ENCODE measurements at places on chromosomes 5 and 9.

DNA sequence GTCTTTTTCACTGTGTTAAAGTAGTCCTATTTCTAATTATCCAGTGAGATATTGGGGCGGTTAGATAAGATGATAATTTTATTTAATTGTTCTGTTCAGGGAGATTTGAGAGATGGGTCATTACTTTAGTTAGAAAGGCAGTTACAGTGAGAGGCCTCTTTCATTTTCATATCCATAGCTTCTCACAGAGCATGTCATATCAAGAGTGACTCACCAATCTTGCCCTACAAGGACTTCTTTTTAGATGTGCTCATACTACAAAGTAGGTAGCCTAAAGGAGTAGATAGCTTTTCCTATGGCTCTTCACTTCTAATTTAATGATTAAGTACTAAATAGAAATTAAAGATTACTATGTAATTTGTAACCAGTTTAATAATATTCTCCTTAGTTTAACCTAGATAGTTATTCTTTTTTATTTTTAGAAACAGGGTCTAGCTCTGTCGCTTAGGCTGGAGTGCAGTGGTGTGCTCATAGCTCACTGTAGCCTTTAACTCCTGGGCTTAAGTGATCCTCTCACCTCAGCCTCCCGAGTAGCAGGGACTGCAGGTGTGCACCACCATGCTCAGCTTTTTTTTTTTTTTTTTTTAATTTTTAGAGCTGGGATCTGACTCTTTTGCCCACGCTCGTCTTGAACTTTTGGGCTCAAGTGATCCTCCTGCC, 71.0 kb downstream of the FER start:
- peak; percentile 49 for DNase-seq

GRCh38 chr9:99000476-99001395, 57.0 kb downstream of the COL15A1 start:
- peak; percentile 90 for DNase-seq

- no peak for DNase-seq
Measured at GRCh38 chr5:158565017-158565789, 534.5 kb downstream of the EBF1 start.

- peak; percentile 19 for DNase-seq
Measured at GRCh38 chr5:154575546-154576428, 97.8 kb upstream of the HAND1 start.

- DNase-seq = no peak
Measured at GRCh38 chr5:56429110-56429561, 196.0 kb upstream of the ANKRD55 start.

DNA sequence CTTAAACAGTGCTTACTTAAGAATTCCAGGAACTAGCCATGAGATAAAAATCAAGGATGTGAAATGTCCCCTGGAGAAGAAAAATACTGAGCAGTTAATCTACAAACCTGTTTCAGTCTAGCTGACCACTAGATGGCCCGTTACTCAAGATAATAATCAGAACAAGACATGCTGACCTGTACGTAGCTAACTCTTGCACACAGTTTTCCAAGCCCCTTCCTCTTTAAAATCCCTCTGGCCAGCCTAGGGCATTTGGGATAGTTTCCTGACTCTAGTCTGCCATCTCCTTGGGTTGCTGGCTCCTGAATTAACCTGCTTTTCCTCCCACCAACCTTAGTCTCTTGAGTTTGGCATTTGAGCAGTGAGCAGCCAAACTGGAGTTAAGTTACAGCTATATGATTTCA, 59.2 kb upstream of the TRAF1 start:
- peak; percentile 66 for DNase-seq

- DNase-seq = no peak
Measured at GRCh38 chr9:133830711-133831110, 92.6 kb upstream of the SARDH start.

GRCh38 chr5:160543395-160543794, 121.7 kb downstream of the PTTG1 start:
- no peak for DNase-seq

- no peak for DNase-seq
Measured at GRCh38 chr9:800591-801150, 40.8 kb upstream of the DMRT1 start.

DNA sequence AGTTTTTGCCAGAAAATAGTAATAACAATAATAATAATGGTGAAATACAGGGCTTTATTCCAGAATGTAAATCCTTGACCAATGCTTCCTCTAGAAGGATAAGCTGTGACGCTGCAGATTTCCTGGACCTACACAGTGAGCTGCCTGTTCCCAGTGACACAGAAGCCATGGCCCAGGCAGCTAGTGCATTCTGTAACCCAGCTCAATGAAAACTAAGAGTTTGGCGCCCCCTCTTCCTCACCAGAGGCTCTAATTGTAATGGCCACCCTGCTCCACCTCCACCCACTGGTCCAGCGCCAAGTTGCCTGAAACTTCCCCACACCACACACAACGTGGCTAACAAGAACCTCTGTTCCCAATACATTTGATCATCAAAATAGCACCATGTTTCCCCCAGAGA, 248.1 kb downstream of the CETN3 start:
- peak; percentile 70 for DNase-seq

DNA sequence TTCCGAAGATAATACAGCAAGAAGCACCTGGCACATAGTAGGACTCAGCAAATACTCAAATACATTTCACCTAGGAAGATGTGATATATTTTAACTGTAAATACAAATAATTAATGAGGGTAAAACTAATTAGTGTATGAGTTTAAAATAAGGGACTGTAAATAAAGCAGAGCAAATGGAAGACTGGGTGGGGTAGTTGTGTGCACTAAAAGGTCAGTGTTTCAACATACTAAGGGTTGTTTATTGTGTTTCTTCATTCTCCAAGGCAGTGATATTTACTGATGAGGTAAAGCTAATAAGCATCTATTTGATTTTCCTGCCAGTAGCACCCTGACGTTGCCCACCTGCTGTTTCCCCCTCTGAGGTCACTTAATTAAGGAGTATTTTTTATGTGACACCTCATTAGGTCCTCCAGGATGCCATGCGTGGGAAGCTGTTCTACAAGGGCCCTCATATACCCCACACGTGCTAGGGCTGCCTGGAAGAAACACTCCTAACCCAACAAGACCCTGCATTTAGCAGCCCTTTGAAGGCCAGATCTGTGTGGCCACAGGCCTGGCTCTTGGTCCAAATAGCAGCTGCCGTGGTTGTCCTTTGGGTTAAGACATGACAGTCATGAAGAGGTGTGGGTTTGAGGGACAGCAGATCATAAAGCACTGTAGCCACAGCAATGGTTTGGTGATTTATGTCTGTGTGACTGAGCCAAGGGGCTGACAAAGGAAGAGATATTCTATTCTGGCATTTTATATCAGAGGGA, 97.5 kb upstream of the RPS23 start:
- no peak for DNase-seq

- peak; percentile 27 for DNase-seq
Measured at GRCh38 chr9:120490888-120491595, 88.9 kb downstream of the CDK5RAP2 start.

DNA sequence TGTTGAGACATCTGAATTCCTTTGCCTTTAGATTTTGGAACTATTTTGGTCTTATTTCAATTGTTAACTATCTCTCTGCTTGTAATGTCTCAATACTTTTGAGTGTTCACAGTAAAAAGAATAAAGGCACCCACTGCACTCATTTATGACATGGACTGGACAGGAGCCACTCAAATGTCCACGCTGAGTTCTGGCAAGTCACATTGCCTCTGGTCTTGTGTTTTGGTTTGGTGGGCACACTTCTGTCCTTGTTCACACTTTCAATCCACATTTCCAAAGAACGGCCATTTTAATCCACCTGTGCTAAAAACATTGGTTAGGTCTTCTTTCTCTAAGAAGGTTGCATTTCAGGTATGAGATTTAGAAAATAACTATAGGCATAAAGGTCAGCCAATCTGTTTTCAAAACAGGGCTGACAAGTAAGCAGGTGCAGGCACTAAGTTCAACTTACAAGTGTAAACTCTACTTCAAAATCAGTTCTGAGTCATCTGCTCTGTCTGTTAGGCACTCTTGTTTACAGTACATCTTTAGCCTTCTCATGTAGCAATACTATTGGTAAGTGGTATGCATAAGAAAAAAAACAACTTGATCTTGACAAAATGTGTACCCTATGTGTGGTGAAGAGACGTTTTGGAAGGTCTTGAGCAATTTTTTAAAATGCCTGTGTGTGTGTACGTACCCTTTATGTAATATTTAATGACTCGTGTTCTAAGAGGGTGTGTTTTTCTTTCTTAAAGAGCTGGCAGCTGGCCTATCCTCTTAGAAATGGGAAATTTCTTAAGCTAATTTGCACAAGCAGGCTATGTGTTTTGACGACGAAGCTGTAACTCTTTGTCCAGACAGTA, 31.5 kb upstream of the ZFAND5 start:
- peak; percentile 60 for DNase-seq

DNA sequence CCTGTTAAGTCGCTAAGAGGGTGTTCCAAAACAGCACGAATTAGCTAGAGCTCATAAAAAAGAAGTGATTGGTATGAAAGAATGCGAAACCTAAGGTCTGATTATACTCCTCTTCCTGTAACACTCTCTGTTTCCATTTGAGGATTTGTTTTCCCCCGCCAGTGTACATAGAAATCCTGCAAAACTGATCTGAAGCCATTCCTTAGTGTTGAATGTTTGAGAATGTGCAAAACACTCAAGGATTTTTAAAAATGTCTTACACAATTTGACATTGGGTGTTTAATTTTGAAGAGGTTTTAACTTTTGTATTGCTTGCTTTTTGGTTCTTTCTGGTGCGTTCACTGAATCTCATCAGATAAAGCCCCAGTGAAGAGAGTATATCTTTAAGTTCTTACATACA, 105.3 kb downstream of the KCNN2 start:
- no peak for DNase-seq

GRCh38 chr5:99023330-99023729, 94.5 kb upstream of the CHD1 start:
- DNase-seq = no peak

DNA sequence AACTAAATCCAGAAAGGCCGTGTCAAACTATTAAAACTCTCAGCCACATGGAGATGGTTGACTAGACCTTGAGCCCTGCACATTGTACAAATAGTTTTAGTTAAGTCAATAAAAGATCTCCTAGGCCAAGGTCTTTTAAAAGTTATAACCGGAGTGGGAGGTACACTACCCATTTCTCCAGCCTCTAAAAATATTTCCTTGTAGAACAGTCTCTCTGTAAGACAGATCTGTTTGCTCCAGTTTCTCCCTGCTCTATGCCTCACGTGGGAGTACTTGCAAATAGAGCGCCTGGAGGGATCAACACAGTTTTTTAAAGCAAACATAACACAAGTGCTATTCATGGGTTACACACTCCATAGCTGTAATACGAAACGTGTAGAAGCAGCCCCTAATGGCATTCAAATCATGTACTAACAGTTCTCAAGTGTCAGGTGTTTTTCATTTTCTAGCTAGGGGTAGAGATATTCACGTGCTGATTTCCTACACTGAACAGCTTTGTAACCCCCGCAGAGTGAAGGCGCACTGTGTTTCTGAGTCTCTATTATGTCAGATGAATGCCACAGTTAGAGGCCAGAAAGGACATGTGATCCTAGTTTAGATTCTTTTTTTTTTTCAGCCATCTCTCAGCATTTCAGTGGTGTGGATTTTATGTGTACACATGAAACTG, 703.4 kb upstream of the GRAMD2B start:
- DNase-seq = no peak

DNA sequence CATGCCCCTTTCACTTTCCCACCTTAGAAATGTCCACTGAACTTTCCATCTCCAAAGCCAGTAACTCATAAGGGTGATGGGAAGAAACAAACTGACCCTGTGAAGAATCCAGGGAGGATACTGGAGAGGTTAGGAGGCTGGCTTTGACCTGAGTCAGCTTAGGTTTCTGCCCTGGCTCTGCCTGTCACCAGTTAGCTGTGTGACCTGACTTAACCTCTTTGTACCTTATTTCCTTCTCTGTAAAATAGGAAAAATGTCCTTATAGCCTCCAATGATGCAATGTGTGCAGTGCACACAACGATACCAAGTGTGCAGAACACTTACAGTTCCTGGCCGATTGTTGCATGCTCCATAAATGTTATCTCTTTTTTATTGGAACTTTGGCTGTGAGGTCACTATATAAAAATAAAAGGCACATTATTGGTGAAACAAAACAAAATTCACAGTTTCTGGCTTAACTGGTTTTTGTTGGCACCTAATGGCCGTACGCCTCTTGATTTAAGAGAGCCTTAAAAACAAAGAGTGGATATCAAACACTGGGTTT, 37.8 kb downstream of the GABRP start:
- DNase-seq = no peak

- DNase-seq = no peak
Measured at GRCh38 chr5:10828241-10828640, 67.2 kb upstream of the DAP start.

DNA sequence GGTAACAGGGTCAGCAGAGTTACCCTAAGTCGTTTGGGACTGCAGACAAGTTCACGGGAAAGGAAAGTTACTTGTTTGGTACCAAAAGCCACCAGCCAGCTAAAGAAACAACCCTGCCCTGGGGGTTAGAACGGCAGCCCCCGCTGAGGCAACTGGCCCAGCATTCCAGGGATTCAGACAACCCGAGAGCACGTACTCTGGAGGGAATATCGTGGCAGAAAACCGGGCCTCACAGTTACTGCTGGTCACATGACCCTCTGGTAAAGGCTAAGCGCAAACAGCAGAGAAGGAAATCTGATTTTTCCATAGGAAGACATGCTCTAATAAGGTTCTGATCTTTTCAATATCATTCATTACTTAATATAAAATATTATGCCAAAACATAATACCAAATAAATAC, 22.5 kb upstream of the MLANA start:
- no peak for DNase-seq

- no peak for DNase-seq
Measured at GRCh38 chr9:70609542-70610286, 195.3 kb upstream of the KLF9 start.

GRCh38 chr5:102307232-102307631, 11.1 kb upstream of the SLCO4C1 start:
- no peak for DNase-seq

GRCh38 chr9:79768194-79768593, 196.4 kb downstream of the TLE4 start:
- DNase-seq = peak; percentile 2
